HS-27A (cell line): ENCODE measurements at places on chromosomes 7 and 10.

GRCh38 chr10:43117031-43117776 lies 21.0 kb upstream of the CSGALNACT2 start:
- DNase-seq = no peak

DNA sequence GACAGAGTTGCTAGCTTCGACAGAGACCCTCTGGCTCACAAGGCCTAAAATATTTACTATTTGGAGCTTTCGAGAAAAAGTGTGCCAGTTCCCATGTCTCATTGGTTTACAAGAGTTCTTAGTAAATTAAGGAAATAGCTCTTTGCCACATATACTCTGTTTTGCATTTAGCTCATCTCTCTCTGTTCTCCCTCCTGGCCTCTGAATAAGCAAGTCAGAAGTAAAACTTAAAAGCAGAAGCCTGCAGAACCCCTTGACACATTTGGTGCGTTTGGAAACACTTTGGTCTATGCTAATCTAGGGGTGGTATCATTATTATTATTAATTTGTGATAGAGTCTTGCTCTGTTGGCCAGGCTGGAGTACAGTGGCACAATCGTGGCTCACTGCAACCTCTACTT lies 6.4 kb downstream of the CARD11 start:
- no peak for DNase-seq

DNA sequence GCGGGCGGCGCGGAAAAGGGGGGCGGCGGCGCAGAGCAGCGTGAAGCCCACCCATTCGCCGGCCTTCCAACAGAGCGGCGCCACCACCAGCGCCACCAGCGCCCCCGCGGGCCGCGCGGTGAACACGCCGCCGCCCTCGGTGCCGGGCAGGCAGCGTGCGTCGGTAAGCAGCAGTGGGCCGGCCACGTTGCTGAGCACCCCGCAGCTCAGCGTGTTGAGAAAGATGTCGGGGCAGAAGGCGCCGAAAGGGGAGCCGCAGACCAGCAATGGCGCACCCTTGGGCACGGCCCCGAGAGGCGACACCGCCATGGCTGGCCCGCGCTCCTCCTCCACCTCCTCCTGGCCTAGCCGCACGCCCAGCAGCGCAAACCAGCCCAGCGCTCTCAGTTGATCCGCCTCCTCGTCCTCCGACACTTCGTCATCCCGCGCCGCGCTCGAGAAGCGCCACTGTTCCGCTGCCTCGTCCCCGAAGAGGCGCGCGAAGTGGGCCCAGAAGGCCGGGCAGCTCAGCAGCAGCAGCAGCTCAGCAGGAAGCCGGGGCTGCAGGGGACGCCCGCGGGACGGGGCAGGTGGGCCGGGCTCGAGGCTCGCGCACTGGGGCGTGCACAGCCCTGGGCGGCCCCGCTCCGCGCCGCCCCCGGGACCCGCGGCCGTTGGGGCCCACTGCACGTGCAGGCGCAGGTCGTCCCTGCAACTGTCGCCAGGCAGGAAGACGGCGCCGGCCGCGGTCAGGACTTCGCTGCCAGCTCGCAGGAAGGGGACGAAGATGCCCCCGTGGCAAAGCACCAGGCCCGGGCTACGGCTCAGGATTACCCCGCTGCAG lies 623 bp downstream of the TYSND1 start:
- no peak for DNase-seq

DNA sequence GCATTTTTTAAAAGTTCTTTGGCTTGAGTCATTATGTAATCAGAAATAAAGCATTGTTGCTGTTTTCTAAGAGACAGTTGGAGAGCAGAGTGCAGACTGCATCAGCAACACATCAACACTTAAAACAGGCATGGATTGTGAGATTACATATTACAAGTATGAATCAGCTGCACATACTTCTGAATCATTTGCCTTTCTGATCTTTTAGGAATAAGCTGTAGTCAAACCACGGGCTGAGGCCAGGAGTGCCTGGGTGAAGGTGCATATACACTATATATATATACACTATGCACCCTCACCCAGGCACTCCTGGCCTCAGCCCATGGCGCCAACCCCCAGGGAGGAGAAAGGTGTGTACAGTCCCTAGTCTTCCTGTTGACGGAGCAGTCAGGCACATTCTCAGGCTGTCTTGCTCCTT lies 52.4 kb upstream of the DLX6 start:
- no peak for DNase-seq

GRCh38 chr7:141262101-141263090 lies 188.5 kb downstream of the TMEM178B start:
- DNase-seq = no peak

GRCh38 chr7:139339025-139339424 lies 2.1 kb upstream of the FMC1 start:
- no peak for DNase-seq

GRCh38 chr7:70239918-70240317 lies 641.6 kb downstream of the AUTS2 start:
- no peak for DNase-seq

- no peak for DNase-seq
These were observed 13.3 kb upstream of the RAB18 start for GRCh38 chr10:27490807-27491206.

- DNase-seq = no peak
These were observed 29.7 kb downstream of the KIAA1217 start for GRCh38 chr10:24238519-24239247.

DNA sequence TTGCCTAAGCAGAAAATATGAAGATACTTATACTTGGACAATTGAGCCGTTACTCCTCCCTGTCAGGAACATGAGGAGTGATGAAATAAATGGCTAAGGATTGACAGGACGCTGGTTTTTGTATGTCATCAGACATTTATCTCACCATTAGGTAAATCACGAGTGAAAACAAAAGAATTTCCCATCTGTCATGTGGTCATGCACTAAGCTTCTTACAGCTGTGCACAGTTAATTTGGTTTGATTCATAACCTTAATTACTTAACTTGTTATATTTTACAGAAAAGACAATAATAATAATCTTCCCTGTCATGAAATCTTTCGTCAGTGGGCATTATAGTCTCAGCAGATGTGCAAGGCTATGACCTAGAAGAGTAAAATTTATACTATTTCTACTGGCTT lies 266.5 kb downstream of the HGF start:
- no peak for DNase-seq

GRCh38 chr7:101941481-101942383 lies 124.3 kb downstream of the CUX1 start:
- DNase-seq = peak; percentile 11

DNA sequence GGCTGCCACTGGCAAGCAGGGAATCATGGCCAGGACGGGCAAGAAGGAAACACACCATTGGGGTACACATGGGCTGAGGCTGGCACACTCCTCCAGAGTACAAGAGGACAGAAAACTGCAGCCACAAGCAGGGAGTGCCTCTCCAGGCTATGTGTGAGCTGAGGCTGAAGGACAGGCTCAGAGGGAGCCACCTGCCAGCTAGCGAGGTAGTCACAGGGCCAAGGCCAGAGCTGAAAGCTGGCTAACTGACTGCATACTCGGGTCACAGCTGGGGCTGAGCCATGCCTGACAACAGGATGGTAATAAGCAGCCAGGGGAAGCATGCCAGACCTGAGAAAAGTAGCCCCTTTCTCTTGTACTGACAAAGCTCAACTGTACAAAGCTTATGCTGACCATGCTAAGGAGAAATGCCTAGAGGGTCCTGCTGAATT lies 52.0 kb downstream of the KIF5B start:
- no peak for DNase-seq

GRCh38 chr7:105768898-105769507 lies 107.4 kb downstream of the ATXN7L1 start:
- DNase-seq = no peak

DNA sequence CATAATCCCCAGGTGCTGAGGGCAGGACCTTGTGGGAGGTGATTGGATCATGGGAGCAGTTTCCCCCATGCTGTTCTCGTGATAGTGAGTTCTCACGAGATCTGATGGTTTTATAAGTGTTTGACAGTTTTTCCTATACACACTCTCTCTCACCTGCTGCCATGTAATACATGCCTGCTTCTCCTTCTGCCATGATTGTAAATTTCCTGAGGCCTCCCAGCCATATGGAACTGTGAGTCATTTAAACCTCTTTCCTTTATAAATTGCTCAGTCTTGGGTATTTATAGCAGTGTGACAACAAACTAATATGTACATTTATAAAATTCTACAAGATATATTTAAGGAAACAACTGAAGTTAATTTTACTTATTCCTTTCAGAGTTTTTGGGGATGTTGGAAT lies 170.8 kb upstream of the BET1 start:
- DNase-seq = no peak

- no peak for DNase-seq
These were observed 21.4 kb upstream of the HELLS start for GRCh38 chr10:94524146-94524545.

DNA sequence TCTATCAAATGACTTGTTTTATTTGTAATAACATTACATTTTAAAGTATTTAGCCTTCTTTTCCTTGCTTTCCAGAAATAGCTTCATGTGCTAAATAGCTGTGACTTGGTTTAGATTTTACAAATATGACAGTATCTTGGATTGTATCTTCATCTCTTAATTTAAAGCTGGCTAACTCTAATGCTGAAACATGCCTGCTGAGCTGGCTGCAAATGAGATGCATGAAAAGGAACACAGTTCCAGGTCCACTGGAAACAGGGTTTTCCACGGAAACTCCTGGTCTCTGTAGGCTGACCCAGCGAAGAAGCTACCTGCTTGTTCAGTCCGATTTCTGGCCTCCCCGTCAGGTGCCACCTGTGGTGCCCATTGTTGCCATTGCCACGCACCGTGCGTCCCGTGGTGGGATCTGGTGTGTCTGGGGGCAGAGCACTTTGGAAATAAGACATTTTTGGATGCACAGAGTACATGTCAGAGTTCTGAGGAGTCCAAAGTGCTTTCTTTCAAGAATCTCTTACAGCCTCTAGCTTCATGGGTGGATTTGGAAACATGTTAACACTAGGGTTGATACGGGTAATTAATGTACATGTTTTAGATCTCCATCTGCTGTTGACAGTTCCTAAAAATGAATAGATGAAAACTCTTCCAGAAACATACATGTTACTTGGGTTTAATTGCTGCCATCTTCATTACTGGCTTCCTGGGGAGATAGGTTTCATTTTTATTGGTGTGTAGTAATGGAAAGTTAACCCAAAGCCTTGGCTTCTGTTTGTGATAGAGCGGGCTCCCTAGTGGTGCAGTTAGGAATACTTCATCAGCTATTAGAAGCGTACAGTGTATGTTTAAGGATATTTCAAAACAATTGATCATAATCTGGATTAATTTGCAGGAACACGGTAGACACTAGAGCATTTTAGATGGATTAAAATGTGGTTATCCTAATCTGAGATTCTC lies 45.0 kb downstream of the SHH start:
- DNase-seq = no peak

DNA sequence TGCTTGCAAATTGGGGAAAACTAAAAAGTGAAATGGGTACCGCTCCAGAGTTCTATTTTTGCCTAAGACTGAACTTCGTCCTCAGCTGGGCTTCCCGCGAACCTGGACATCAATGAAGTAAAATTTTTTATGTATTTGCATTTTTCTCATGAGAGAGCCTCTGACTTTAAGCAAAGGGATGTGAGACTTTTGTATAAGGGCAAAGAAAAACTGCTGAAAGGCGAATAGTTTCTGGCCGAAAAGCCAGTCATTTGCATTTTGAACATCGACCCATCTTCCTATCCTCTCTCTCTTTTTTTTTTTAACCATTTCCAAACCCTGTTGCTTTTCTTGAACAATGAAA lies 573 bp downstream of the PMPCB start:
- no peak for DNase-seq

DNA sequence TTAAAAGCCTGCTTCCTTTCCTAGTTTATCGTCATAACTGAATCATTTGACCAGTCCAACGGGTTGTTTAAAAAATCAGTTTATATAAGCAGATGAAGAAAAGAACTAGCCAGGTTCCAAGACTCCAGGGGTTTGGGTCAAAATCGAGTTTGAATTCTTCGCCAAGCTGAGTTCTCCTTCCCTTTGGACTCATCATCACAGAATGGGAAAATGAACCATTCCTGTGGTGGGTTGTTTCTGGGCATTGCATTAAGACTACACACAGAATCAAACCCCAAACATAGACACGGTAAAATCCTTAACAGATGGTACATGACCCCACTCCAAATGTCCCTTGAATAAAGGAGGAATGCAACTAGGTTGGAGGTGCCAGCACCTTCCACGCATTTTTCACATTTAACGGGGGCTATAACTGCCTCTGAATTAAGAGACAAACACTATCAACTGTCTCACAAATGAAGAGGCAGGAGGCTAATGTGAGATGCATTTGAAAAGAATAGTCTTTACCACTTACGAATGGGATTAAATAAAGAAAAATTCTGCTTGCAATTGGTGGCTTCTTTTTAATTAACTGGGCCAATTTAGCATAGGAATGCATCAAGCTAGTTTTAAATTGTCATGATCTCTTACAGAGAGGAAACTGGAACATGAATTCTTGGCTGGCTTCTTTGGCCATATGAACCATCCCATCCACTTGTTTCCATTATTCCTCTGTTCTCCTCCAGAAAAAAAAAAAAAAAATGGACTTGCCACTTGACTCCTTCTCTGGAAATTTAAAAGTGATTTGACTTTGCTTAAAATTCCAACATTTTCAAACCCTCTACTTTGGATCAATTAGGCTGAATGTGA lies 61.1 kb downstream of the CHST15 start:
- no peak for DNase-seq

DNA sequence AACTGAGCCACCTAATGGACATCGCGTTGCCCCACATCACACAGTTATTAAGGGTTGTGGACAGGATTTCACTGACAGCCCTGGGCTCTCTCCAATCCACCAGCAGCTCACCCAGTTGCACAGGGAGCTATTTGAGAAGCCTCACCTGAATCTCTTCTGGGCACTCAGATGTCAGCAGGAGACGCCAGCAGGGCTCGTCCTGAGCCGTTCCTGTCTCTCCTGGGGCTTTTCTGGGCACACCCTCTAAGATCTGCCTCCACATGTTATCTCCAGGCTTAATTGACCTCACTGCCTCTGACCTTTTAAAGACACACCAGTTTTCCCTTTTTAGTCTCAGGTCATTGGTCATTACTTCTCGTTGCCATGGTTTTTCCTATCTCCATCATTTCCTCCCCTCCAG lies 63.0 kb downstream of the GRID1 start:
- DNase-seq = no peak

GRCh38 chr10:101560298-101561067 lies 27.6 kb downstream of the POLL start:
- DNase-seq = no peak

- no peak for DNase-seq
These were observed 26.9 kb downstream of the CCDC3 start for GRCh38 chr10:12974491-12975199.

DNA sequence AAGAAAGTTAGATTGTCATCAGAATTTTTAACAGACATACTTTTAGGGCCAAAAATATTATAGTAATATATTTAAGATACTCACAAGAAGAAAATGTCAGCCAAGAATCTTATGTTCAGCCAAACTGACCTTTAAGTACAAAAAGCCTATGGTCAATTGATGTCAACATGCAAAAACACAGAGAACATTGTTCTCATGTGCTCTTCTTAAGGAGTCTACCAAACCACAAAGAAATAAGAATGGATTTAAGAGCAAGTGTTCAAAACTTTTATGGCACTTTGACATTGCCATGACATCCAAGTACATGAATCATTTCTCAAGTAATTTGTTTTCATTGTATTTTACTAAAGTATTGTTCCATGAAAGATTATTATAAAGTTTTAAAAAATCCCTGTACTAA lies 180.4 kb downstream of the TMEM26 start:
- no peak for DNase-seq

GRCh38 chr7:133797818-133798520 lies 329.2 kb upstream of the LRGUK start:
- no peak for DNase-seq
